ENCODE measurements at places on chromosomes 16 and 17. TPM values are rescaled to one million over a fixed set of nuclear protein-coding genes. Genes with fewer than 3 reads are reported as not detected.

DNA sequence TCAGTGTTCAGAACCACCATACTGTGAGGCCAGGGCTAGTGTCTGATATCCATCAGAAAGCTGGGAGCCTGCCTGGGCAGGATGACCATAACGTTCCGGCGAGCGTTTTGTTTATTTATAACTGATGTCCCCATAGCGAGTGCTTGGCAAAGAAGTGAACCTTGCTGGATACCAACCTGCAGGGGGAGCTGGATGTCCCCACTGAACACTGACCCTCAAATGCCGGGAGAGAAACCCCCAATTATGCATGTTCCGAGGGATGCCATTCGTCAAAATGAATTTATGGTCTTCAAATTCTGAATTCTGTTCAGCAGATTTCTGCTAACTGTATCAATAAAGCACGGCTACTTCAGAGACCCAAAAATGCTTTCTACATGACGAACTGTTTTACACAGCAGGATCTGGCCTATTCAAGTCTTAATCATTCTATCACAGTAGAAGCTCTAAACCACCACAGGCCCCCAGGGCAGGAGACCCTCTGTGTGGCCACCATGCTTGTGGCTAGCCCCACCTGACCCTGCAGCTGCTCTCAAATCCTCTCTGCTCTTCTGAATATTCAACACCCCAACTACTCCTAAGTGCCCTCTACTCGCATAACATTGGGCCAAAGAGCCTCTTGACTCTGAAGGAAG, 15.2 kb downstream of the MED24 start:
- DNase-seq = peak; percentile 90

GRCh38 chr16:12291989-12292759, 315.6 kb downstream of the SNX29 start:
- DNase-seq = no peak

DNA sequence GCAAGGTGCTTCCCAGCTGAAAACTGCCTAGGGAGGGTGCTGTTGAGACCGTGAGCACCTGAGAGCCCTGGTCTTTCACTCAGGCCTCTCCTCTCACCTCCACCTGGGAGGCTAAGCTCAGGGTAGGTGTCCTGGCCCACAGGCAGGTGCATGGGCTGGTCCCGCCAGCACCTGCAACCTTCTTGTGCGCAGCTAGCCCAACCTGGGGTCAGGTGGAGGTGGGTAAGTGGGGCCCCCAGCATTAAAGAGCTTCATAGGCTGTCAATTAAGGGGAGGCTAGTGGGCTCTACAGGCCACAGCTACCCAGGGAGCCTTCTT, 8.7 kb downstream of the ADCY7 start:
- no peak for DNase-seq

GRCh38 chr16:59849716-59850115, 1115.6 kb upstream of the GOT2 start:
- DNase-seq = no peak

DNA sequence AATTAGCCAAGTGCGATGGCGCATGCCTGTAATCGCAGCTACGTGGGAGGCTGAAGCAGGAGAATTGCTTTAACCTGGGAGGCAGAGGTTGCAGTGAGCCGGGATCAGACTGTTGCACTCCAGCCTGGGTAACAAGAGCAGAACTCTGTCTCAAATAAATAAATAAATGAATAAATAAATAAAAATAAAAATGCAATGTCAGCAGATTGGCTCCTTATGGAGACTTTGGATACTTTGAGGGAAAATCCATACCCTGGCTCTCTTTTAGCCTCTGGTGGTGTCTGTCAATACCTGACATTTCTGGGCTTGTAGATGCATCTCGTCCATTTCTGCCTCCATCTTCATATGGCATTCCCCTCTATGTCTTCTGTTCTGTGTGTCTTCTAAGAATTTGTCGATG, 66.7 kb downstream of the RBFOX1 start:
- no peak for DNase-seq

GRCh38 chr16:53911513-53911912, 207.6 kb downstream of the FTO start:
- no peak for DNase-seq

GRCh38 chr17:74326506-74326905, 480 bp downstream of the KIF19 start:
- DNase-seq = no peak

GRCh38 chr16:17770104-17770503, 299.3 kb upstream of the XYLT1 start:
- DNase-seq = no peak

DNA sequence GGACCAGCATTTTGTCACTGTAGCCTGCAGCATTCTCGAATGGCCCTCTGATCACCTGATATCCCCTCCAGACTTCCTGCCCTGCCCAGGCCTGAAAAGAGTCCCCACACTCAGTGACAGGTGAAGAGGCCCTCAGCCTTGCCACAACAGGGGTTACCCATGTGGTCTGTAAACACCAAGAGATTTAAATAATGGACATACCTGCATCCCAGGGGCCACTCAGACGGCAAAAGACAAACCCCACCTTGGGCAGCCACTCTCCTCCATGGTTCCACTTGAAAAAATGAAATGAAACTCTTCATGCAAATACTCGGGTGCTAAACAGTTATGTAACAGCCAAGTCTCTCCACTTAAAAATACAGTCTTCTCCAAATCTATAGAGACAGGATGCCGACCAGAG, 22.9 kb upstream of the PECAM1 start:
- no peak for DNase-seq

Gene ACADVL
- polyA plus RNA-seq = 1,202 TPM
